HFFc6 (cell line): ENCODE measurements at places on chromosomes 7 and 10.

DNA sequence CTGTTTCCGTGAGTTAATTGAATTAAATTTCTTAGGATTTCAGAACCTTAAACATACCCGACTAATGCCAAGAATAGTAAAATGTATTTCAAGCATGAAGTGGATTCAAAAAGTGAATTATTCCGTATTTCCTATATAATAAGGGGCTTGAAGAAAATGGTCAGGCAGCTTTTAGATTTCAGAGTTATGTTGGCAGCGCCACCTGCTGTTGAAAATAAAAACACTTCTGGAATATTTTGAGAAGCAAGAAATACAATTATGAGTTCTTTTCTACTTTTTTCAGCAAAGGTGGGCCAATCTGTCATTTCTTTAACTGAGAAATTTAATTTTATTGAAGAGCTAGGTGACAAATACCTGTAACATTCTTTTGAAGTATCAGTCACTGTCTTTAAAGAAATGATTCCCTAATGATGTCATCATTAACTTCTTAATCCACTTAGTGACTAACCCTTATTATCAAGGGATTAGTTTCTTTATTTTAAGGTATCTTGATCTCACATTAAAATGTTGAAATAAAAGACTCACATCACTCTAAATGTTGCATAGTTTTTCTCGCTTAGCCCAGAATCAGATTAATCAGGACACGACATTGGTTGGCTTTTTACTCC lies 36.6 kb upstream of the AGR3 start:
- DNase-seq: peak; percentile 33

- DNase-seq: peak; percentile 55
Observed at GRCh38 chr10:24449321-24449740, 240.4 kb downstream of the KIAA1217 start.

- DNase-seq: no peak
Observed at GRCh38 chr10:78765726-78766335, 302.9 kb upstream of the ZMIZ1 start.

DNA sequence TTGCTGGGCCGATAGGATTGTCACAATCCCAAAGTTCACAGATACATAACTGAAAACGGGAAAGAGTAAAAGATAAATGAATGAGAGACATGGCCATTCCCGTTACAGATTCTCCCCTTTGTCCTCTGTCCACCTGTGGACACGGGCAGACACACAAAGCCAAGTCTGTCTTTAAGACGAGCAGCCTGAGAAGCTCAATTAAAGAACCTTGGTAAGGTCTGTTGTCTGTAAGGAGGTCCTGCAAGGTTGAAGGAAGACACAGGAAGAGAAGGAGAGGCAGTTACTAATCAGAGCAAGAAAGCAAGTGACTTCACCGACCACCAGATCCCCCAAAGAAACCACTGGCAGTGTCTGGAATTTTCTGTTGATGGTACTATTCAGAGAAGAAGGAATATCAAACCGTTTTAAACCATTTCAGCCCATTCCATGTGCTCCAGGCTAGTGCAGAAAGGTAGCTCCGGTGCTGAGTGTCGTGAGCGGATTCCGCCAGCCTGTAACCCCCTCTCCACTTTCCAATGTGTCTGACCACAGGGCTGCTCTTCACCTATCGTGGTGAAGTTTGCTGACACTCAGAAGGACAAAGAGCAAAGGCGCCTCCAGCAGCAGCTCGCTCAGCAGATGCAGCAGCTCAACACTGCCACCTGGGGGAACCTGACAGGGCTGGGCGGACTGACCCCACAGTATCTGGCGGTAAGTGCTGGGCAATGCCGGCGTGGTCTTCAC lies 252.6 kb downstream of the CELF2 start:
- peak; percentile 7 for DNase-seq

DNA sequence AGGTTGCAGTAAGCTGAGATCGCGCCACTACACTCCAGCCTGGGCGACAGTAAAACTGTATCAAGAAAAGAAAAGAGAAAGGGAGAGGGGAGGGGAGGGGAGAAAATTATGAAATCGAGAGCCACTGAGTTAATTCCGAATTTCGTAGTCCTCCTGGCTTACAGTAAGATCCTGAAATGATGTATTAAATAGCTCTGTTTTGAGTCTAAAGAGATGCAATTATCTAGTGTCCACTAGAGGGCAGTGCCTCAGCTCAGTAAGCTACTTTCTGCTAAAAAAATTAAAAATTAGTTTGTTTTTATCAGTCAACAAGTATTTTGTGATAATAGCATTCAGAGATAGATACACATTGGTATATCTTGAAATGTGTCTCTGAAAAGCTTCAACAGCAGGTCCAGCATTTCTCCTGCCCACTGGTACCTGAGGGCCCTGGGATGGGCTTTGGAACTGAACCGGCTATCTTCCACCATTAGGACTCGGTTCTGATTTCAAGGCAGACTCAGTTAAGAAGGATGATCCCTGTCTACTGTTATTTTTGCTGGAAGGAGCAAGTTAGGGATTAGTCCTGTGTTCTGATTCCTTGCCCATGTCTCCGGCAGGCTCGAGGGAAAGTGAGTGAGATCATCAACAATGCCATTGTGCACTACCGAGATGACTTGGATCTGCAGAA lies 19.5 kb downstream of the TSPAN33 start:
- peak; percentile 49 for DNase-seq

DNA sequence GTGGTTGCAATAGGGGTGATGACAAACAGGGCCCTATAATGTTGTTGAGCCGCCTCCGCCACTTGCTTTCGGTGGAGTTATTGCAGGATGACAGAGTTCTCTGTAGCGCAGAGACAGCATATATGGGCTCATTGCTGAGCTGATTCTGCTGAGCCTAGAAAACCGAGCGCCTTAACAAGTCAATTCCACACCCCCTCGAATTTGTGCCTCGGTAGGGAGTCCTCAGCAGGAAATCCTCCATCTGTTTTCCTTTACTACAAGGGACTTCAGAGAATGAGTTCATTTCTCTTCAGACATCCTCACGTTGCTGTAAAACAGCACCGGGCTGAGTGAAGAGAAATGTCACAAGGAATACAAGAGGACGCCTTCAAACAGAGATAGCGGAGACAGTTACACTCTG lies 90.7 kb upstream of the KIAA1217 start:
- DNase-seq: no peak
